ENCODE measurements at places on chromosomes 12 and 14. TPM values are rescaled to one million over a fixed set of nuclear protein-coding genes. Genes with fewer than 3 reads are reported as not detected.

The CMA1 gene
- not detected for total RNA-seq

The NKX2-1 gene
- not detected for total RNA-seq

The PRR4 gene
- total RNA-seq = not detected

The ANO2 gene
- total RNA-seq = 0.28 TPM

The SCNN1A gene
- 9.6 TPM for total RNA-seq

The KLRD1 gene
- total RNA-seq = under 0.01 TPM

The SMCO2 gene
- total RNA-seq = 4.1 TPM
